Stimulated activated naive CD8-positive, alpha-beta T cell treated with anti-CD3 and anti-CD28 coated beads, Interleukin-15, Interleukin-2, amounts not matched to agents 100 U/mL and 50 U/mL, for 24 hours (primary cell): ENCODE measurements at places on chromosomes 4 and X.

DNA sequence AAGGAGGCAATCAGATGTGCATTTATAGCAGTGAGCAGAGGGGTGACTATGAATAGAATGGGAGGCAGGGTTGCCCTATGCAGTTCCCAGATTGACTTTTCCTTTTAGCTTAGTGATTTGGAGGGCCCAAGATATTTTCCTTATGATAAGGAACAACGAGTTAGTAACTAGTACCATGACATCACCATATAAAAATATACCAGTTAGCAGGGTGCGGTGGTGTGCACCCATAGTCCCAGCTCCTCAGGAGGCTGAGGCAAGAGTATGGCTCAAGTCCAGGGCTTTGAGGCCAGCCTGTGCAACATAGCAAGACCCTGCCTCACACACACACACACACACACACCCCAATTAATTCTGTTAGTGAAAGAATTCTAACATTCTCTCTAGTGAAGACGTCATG is 53.0 kb downstream of the IL13RA2 start:
- no peak for DNase-seq

- DNase-seq: no peak
These were observed 1.9 kb downstream of the DHRSX start for GRCh38 chrX:2498781-2499302.

DNA sequence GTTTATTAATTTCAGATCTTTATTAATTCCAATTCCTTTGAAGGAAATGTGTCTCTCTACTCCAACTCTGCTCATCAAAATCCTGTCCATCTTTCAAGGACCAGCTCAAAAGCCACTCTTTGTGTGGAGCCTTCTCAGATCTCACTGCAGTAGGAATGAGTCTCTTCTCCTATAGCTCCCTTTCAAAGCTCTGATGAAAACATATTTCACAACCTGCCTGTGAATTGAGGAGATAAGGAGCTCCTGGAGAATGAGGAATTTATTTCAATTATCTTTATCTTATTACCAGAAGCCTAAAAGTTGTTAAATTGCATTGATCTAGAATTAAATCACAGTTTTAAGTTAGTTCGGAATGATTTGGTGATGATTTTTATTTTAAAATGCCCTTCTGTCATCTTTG is 92.6 kb upstream of the TRPC3 start:
- no peak for DNase-seq

DNA sequence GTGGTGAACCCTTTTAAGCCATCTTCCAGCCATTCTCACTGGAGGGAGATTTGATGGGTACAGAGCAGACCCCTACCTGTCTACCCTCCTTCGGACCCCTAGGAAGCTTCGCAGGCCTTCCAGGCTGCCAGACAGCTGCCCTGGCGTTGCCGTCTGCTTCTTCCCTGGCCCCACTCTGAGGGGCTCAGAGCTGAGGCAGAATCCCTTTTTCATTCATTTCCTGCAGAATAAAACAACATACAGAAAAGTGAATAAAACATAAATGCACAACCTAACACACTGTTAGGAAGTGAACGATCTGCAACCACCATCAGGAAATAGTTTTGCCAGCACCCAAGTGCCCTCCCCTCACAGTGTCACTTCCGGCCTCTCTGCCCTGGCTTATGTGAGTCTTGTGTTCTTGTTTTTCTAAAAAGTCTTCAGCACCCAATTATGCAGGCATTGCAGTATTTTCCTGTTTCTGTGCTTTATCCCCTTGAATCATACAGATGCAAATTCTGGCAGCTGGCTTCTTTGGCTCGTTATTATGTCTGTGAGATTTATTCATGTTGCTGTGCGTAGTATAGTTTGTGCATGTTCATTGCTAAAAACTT is 5.6 kb upstream of the ADD1 start:
- peak; percentile 65 for DNase-seq

DNA sequence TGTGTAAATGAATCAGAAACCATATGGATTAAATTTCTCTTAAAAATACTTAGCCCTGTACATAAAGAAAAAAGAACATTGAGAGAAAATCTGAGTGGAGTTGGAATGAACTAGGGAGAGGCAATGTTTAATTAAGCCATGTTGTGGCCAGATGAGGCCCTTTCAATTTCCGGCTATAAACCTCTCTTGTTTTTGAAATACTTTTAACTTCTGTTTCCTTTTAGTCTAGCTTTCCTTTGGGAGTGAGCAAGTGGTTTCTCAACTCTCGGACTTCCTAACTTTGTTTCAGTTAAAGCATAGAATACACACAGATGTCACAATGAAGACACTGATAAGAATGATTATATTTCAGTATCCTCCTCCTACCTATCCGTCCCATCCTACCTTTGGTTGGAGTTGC is 197.2 kb downstream of the ARHGAP24 start:
- no peak for DNase-seq

DNA sequence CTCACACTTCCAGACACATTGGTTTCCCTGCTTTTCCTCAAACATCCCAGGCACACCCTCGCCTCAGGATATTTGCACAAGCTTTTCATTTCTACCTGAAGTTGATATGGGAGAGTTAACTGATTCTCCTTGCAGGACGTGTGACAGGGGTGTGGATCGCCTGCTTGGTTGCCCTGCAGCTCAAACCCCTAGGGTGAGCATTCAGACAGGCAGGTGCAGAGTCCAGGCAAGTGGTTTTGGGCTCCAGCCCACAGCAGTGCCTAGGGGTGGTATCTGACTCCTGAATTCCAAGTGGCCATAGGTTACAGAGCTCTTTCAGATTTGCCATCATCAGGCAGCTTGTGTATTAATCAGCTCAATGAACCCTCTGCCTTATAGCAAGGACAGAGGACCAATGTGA is 1104.2 kb upstream of the IGFBP7 start:
- DNase-seq: no peak

DNA sequence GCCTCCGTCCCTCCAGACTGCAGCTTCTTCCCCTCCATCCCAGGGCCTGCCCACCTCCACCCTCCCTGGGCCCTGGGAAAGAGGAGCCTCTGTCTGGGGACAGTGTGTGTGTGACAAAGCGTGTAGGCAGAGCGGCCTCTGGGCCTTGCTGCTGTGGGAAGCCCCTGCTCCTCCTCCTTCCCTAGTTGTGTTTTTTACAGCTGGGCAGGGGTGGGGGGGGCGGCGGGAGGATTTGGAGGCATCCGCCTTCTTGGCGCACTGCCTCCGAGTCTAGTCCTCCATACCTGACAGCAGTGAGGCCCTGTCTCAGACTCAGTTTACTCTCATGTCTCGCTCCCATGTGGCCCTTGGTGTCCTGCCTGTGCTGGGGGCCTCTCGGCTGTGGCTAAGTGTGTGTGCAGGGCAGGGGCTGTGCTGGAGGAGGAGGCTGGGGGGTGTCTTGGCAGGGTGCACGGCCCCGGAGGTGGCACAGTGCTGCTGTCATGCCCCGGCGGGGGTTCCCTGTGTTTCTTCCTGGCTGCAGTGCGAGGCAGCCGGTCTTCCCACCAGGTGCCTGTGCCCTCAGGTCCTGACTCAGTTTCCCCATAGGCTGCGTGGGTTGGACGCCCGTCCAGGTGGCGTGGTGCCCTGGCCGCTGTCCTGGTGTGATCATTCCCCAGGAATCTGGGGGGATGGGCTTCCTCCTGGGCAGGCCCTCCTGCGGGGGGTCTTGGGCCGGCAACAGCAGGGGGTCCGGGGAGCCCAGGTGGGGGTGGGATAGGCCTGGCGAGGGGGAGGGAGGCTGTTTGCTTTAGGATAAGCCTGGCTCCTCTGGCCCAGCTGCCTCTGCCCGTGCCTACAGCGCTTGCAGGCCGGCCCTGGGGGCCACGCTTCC is 7.0 kb downstream of the FGFRL1 start:
- no peak for DNase-seq

- no peak for DNase-seq
These were observed 48.4 kb upstream of the IL9R start for GRCh38 chrX:155949098-155949497.

GRCh38 chrX:37679888-37680287 is 5.7 kb upstream of the XK start:
- DNase-seq: no peak

DNA sequence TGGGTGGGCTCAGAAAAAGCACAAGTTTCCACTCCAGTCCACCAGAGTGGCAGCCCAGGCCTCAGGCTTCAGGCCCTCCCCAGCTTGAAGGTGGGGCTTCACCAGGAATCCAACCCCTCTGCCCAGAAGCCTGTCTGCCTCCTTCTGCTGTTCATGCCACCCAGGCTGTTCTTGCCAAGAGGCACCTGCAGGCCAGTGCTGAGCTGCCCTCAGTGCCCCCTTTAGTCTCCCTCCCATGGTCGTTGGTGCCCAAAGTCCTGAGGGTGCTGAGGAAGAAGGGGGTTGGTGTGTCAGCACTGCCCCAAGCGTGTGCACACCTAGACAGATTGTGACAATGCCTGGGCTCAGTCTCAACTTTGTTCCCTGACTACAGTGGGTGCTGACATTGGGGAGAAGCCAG is 475.3 kb downstream of the EPHA5 start:
- DNase-seq: no peak

DNA sequence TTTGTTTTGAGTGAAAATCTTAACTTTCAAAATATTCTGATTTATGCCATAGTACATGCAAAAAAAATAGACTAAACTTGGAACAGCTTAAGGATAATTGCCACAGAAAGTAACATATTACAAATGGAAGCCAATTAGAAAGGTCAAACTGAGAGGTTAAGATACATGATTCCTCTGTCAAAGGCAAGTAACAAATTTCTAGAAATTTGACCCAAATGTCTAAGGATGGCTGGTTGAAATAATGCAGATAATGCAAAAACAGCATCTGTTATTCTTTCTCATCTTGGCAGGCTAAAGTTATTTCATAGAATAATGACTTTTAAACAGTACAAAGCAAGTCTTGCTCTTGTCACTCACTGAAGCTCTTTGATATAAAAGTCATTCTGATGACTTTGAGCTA is 10.5 kb downstream of the FGF5 start:
- DNase-seq: no peak

DNA sequence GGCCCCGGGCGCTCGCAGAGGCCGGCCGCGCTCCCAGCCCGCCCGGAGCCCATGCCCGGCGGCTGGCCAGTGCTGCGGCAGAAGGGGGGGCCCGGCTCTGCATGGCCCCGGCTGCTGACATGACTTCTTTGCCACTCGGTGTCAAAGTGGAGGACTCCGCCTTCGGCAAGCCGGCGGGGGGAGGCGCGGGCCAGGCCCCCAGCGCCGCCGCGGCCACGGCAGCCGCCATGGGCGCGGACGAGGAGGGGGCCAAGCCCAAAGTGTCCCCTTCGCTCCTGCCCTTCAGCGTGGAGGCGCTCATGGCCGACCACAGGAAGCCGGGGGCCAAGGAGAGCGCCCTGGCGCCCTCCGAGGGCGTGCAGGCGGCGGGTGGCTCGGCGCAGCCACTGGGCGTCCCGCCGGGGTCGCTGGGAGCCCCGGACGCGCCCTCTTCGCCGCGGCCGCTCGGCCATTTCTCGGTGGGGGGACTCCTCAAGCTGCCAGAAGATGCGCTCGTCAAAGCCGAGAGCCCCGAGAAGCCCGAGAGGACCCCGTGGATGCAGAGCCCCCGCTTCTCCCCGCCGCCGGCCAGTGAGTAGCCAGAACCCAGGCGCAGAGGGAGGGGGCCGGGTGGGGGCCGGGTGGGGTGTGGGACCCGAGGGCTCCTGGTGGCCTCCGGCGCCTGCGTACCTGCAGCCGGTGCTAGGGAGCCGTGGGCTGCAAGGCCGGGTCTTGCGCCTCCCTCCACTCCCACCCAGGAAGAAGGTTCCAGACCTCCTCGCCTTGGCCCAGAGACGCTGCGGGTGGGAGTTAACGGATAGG is 534 bp downstream of the MSX1 start:
- DNase-seq: no peak

GRCh38 chr4:109432696-109433095 is 919 bp upstream of the SEC24B start:
- DNase-seq: no peak

DNA sequence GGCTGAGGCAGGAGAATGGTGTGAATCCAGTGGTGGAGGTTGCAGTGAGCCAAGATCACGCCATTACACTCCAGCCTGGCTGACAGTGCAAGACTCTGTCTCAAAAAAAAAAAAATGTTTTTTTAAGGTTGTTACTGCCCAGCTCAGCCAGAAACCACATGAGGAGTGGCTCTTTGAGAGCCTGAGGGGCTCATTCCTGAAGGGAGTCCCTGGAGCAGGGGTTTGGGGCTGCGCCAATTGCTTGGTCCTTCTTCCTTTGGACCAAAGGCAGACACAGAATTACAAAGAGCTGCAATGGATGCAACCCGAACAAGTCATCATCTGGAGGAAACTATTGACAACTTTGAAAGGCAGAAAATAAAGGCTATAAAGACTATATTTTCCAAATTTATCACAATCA is 60.6 kb upstream of the WWC2 start:
- DNase-seq: no peak

DNA sequence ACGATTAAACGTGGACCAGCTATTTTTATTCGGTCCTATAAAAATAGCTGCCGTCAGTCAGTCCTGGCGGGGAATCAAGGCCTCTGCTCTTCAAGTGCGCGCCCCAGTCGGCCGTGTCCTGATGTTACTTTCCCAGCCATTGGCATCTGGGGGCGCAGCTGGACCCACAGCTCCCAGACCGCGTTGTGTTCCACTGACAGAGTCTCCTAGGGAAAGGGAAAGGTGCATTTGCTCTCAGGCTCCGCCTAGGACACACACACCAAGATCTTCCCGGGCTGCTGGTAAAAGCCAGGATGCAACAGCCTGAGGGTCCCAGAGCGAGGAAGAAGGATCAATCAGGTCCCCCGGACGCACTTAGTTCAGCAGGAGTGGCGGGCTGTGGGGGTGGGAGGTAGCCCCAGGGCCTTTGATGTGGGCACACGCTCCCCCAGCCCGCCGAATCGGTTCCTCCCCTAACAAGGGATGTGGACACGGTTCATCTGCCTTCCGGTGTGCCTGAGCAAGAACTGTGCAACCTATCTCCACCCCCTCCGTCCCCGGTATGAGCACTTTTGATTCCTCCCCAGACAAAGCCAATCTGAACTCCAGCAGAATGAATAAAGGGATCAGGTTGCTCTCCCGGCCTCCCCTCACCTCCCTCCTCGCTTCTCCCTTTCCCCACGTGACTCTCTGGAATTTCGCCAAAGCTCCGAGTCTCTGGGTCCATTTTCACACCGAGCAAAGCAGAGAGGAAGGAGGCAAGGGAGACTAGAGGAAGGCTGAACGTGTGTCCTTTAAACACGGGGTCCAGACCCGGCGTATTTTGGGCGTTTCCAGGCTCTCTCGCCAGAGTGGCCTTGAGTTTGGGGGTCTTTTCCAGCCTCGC is 626 bp upstream of the FRAS1 start:
- DNase-seq: peak; percentile 27

- DNase-seq: no peak
These were observed 2.1 kb downstream of the PITX2 start for GRCh38 chr4:110620691-110621327.

DNA sequence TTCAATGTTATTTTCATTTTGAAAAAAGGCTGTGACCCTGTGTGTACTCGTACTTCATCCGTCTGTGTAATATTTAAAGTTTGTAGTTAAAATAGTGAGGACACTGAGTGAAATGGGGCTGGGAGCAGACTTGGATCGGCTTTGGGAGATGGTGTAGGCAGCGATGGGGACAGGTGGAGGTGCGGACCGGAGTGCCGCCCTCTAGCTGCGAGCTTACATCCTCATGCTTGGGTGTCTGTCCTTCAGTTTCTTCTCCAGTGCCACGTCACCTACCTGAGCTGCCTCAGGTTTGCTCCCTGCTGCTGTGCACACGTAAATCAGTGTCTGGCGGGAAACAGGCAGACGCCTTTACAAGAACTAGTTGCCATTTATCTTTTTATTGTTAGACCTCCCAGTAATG is 146.1 kb downstream of the GPR143 start:
- no peak for DNase-seq
